ENCODE measurements at places on chromosomes 16 and 17.

- DNase-seq: no peak
Measured at GRCh38 chr16:68069511-68070248, 15.5 kb upstream of the NFATC3 start.

DNA sequence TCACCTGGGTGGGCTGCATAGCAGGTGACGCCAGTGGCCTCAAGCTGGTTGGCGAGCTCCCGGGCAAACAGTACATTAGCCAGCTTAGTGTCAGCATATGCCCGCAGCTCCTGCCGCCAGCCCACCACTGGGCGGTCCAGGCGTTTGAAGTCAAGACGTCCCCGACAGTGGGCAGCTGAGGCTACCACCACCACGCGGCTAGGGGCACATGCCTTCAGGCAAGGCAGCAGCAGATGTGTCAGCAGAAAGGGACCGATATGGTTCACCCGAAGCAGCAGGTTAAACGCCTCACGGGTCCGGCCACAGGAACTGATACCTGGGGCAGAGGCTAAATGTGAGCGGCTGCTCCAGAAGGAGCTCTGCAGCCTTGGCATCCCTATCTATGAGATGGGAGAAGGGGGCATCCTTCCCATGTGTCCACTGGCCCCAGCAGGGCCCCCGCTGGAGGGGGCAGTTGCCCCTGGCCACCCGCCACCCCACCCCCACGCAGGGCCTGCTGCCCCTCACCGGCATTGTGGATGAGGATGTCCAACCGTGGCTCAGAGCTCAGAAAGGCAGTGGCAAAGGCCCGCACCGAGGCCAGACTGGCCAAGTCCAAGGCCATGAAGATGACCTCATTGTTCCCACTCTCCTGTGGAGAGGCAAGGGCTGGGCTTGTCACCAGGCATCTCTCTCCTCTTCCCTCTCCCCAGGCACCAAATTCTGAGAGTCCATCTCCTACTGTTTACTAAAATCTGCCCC is 1.7 kb downstream of the DHRS13 start:
- DNase-seq: no peak

- no peak for DNase-seq
Measured at GRCh38 chr17:17456251-17456650, 20.5 kb upstream of the MED9 start.

GRCh38 chr16:3135126-3135715 is 392 bp downstream of the ZNF213 start:
- DNase-seq: no peak

- DNase-seq: no peak
Measured at GRCh38 chr16:85627089-85627488, 14.0 kb downstream of the GSE1 start.

DNA sequence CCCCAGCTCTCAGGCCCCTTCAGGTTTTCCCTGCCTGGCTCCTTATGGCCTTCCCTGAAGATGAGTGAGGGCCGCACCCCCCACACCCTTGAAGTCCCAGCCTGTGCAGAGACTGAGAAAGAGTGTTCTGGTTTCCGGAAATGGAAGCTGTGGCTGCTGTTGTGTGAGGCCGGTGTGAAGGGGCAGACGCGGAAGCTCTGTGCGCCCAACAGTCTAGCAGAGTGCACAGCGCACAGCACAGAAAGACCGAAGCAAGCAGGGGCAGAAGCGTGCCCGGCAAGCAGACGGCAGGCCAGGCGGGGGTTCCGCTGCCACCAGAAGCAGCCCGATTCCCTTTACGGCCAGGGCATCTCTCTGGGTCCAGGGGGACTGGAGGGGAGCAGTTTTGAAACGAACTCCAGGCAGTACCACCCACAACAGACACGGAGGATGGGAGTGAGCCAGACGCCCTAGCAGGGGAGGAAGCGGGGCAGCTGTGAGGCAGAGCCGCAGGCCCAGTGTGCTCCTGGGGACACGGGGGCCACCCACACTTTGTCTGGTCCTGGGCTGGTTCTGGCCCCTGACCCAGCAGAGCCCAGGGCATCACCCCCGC is 16.7 kb downstream of the TPSG1 start:
- no peak for DNase-seq

- DNase-seq: no peak
Measured at GRCh38 chr17:10492004-10492403, 22.6 kb upstream of the MYH4 start.

GRCh38 chr16:66292241-66292935 is 74.1 kb upstream of the CDH5 start:
- DNase-seq: no peak

DNA sequence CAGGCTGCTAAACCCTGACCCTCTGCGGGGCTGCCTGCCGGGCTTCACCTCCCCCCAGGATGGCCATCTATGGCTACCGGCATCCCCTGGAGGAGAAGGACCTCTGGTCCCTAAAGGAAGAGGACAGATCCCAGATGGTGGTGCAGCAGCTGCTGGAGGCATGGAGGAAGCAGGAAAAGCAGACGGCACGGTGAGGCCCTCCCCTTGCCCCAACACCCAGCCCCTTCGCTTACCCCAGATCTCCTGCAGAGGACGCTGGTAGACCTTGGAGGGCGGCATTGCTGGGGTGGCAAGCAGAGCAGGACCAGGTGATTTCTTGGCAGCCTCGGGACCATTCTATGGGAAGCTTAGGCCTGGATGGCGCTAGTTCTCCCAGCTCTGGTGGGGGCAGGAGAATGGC is 24.5 kb downstream of the ABCC3 start:
- DNase-seq: no peak

GRCh38 chr17:80311216-80311827 is 50.7 kb downstream of the RNF213 start:
- no peak for DNase-seq

DNA sequence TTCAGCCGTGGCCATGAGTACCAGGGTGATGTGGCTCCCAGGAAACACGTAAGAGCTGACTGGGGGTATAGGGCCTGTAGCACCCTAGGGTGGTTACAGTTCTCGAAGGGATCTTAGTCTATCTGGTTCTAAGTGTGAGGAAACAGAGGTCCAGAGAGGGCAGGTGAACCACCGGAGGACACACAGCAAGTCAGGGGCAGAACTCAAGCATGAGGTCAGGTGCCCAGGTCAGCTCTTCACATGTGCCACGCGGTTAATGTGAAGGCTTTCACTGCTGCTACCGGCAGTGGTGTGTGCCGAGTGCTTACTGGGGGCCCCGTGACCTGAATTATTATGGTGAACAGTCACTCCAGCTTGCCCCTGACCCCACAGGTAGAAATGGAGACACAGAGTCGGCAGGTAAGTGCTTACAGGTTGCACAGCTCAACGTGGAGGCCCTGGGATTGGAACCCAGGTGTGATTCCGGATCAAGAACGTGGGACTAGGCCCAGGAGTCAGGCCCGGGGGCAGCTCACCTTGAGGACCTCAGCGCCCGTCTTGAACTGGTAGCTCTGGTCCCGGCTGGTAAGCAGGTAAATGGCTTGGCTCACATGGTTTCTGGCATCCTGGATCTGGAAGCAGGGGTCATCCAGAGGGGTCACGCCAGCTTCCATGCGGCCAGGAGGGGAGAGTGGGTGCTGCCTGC is 3.1 kb downstream of the ROGDI start:
- DNase-seq: no peak

DNA sequence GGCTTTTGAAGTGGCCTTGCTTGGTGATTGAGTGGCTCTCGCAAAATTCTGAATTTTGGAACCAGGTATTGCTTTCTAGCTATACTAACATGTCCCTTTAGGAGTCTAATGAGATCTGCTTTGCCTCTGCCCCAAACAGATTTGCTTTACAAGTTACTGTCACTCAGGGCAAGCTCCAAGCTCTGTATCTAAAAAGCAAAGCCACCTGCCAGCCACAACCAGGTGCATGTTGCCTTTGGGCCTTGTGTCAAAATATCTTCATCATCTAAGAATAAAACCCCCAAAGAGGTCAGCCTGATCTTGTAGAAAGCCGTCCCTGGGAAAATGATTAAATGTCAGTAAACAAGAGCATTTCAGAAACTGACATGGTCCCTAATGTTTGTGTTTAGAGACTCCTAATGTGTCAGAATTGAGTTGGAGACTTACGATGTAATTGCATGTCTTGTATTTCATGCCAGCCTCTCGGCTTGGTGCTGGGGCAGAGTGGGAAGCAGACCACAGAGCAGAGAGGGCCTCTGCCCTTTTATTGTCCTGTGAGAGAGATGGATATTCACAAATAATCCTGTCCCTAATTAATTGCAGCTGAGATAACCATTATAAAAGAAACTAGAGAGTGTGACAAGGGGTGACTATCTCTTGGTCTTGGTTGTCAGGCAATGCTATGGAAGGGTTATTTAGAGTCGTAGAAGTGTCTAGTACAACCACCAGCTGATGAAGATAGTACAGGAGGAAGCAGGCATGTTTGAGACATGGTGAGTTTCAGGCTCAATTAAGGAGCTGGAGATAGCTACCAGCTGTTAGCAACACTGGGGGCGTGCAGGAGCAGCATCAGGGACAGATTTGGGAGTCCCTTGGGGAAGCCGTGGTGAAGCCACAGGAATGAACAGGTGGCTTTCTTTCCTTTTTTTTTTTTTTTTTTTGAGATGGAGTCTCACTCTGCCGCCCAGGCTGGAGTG is 90.7 kb downstream of the PITPNC1 start:
- no peak for DNase-seq

GRCh38 chr16:15539197-15539596 is 103.8 kb downstream of the MARF1 start:
- DNase-seq: no peak

GRCh38 chr17:29591737-29592608 is 959 bp upstream of the ANKRD13B start:
- peak; percentile 66 for DNase-seq

DNA sequence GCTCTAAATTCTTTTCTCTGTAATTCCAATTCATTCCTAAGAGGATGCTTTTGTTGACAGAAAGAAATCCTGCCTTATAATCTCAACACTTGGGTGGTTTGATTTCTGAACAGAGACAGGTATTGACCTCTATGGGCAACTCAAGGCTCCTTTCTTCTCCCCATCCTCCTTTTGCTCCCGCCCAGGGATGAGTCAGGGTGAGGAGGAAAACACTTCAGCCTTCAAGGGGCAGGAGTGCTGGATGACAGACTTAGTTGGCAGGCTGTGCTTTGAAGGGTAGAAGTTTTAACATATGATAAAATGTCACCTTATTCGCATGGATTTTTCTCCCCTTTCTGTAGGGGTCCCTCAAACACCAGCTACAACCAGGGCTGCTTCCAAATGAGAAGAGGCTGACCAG is 16.7 kb upstream of the TOM1L1 start:
- DNase-seq: no peak

DNA sequence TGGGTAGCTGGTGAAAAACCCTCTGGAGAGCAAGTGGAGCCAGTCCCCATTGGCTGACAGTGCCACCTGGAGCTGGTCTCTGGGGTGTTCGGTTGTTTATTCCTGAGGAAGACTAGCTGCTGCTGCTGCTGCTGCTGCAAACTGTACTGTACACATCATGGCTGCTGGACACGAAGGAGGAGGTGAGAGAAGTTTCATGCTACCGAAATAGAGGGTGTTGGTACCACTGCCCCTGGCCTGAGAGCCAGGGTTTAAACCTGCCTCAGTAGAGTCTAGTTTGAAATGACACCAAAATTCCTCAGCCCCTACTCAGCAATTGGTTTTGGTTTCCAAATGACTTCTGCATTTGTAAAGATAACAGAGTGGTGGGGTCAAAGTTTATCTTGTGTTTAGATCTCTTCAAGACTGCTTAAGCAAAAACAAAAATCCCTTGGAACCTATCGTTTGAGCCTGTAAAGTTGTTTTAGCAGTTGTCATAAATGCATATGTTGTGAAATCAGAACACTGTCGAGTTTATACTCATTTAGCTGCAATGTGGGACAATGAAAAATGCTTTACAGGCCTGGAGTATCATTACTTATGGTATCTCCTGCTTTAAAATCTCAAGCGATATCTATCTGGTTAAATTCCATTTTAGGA is 40.8 kb downstream of the CYB5B start:
- DNase-seq: no peak

DNA sequence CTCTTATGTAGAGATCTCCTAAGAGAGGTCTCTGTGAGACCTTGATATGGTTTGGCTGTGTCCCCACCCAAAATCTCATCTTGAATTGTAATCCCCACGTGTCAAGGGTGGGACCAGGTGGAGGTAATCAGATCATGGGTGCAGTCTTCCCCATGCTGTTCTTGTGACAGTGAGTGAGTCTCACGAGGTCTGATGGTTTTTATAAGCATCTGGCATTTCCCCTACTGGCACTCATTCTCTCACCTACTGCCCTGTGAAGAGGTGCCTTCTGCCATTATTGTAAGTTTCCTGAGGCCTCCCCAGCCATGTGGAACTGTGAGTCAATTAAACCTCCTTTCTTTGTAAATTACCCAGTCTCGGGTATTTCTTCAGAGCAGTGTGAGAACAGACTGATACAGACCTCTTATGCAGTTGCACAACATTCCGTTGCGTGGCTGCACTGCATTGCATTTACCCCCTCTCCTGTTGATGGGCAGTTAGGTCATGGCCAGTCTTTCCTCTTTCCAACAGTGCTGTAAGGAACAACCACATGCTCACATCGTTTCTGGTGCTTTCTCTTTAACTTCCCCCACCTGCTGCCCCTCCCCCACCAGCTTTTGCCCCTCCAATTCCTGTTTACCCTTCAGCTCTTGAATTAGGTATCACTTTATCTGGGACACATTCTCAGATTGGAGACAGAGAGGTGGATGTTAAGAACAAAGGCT is 43.6 kb upstream of the MED9 start:
- DNase-seq: no peak

DNA sequence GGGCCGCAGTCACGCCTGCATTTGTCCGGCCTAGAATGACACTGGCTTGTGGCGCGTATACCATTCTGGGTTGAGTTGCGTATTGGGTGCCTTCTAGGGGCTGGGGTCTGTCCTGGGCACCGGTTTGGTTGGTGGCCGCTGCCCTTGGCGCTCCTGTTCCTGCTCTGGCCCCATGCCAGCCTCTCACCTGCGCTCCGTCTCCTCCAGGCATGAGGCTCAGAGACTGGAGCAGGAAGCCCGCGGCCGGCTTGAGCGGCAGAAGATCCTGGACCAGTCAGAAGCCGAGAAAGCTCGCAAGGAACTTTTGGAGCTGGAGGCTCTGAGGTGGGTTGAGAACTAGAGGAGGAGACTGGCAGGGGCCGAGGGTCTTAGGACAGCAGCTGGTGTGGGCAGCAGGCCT is 17.4 kb downstream of the CDIPT start:
- DNase-seq: no peak

DNA sequence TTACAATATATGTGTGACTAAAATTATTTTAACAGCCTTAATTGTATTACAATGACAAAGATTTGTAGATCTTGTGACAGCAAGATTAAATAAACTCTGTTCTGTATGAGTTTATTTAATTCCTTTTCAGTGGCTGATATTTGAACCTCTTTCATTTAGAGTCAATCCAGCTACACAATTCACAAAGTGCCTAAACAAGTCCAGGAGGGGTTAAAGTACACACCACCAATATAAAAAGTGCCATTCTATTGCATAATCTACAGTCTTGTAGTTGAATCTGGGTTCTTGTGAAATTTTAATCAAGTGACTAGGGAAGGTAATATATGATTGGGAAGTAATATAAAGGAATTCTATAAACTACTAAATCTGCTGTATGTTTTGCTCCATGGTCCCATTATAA is 3.9 kb upstream of the NFAT5 start:
- no peak for DNase-seq
